ENCODE measurements at places on chromosomes 7 and 10.

DNA sequence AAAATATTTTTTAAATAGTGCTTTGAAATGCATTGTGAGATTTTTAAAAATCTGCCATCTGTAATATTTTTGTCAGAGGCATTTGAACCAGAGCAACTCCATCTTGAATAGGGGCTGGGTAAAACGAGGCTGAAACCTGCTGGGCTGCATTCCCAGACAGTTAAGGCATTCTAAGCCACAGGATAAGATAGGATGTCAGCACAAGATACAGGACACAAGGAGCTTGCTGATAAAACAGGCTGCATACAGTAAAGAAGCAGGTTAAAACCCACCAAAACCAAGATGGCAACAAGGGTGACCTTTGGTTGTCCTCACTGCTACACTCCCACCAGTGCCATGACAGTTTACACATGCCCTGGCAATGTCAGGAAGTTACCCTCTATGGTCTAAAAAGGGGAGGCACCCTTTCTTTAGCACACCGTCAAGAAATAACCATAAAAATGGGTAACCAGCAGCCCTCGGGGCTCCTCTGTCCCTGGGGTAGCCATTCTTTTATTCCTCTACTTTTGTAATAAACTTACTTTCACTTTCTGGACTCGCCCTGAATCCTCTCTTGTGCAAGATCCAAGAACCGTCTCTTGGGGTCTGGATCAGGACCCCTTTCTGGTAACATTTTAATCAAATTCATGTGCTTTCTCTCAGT, 273.7 kb downstream of the SEMA3D start:
- no peak for DNase-seq

DNA sequence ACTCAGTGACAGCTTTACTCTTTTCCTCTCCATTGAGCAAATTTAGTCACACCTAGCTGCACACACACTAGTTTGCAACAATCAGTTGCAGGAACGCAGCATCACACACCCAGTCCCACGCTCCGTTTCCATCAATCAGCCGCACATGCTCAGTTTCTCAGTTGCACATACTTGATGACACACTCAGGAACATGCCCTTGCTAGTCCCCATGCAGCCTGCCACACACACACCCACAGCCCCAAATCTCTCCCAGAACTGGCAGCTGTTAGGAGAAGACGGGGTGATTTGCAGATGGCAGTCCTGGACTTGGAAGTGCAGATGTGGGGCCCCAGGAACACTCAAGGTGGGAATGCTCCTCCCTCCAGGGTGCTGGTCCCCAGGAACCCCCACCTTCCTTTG, 7.7 kb downstream of the LBX1 start:
- no peak for DNase-seq

DNA sequence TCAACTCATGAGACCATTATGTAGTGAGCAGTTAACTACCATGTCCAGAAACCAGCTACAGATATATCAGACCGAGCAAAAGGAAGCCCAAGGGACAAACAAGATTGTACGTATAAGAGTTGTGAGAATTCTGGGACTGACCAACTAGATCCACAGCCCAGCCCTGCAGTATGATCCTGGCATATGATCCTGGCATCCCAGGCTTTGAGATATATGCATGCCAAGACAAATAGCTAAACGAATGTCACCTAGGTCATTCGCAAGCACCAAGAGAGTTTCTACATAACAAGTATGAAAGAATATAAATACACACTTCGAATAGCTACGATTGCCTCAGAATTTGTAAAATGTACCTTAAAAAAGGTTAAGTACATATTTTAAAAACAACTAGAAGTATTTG, 56.4 kb upstream of the PMPCB start:
- DNase-seq: no peak

GRCh38 chr10:61721431-61721830, 58.7 kb downstream of the CABCOCO1 start:
- DNase-seq: no peak

GRCh38 chr7:3688071-3688470, 387.0 kb downstream of the SDK1 start:
- DNase-seq: no peak

DNA sequence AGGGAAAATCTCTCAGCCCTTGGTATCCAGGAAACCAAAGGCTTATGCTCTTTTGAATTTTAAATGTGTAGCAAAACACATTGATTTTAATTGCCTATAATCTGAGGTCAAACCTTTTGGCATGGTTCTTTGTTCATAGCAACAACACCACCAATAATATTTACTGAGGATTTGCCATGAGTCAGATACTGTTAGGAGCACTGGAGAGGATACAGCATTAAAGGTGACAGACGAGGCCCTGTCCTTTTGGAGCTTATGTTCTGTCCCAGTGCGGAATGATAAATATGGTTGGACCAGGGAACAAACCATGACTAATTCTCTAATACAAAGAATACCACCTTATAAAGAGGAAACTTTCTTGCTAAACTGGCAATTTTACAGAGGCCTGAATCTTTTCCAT, 176.6 kb downstream of the CTNNA3 start:
- DNase-seq: no peak

DNA sequence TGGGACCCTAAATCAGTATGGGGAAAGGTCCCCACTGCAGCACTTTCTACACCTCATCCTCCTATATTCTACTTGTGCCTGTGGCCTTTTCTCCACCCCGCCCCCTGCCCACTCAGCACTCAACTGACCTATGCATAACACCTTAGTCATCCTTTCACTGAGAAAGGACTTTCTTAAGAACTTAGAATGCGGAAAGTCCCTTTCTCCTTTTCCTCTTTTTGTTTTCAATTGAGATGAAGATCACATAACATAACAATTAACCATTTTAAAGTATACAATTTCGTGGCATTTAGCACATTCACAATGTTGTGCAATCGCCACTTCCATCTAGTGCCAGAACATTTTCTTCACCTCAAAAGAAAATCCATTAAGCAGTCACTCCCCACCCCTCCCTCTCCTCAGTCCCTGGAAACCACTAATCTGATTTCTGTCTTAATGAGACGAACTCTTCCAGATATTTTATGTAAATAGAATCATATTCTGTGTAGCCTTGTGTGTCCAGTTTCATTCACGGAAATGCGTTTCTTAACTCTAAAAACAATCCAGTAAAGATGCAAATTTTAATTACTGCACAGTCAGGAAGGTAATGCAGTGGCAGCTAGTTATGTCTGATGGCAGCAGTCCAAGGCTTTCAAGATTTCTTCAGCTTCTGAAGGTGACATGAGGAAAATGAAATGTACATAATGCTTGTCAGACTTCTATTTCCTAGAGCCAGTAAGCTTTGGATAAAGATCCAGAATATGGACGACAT, 41.7 kb downstream of the FAS start:
- peak; percentile 40 for DNase-seq

DNA sequence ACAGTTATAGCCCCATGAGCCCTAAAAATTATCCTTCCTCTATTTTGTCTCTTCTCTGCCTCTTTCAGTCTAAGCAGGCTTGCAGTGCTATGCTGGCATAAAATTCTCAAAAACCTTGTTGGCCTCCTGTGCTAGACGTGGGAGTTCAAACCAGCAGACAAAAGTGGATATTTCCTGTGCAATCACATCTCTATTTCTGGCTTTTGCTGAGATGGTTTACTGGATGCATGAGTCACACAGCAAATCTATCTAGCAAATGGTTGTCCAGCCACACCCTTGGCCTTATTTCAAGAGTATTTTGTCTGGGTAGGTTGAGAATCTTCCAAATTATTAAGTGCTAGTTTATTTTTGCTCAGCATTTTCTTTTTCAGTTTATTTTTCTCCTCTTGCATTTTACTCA, 370.8 kb downstream of the CDC14C start:
- no peak for DNase-seq

DNA sequence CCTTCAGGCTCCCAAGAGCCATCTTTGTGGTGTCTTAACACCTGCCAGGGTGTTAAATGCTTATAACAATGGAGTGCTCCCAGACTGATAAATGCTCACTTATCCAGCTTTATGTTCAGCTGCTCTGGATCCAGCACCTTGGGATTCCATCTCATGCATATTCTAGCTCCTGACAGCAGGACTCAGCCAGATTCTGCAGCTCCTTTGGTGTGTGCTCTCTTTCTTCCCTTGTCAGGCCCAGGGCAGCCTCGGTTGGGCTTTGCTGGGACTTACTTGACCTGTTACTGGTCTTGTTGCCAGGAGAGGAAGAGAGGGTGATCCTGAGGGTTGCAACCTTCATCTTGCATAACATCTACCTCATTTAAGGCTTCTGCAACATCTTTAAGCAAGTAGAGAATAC, 59.4 kb upstream of the CCNY start:
- DNase-seq: no peak

DNA sequence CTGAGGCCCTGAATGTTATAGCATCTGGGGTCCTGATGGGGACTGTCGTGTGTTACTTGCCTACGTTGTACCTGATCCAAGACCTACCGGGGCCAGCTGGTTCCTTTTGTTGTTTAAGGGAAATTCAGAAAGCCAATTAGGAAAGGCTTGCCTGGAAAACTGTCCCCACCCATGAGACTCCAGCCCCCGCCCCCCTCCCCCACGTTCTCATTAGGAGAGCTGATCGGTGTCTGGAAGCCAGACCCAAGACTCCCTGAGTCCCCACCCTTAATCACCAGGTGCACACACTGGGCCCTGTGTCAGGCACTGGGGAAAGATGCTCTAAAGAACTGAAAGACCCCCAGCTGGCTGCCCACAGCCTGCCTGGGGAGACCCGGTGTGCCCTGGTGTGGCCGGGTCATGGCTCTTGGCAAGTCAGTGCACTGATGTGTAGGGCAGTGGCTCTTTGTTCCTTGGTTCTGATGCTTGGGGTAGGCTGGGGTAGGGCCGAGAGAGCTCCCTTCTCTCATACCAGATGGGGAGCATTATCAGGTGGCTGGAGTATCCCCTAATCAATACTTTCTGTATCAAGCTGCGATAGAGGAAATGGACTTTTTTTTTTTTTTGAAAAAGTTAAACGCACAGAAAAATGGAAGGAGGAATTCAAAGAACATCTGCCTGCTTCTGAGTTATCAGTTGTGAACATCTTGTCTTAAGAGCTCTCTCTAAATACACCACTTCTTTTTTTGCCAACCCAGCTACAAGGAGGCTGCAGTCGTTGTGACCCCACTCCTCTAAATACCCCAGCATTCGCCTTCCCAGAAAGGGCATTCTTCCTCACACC, 16.9 kb downstream of the TSPAN15 start:
- no peak for DNase-seq

GRCh38 chr7:149633976-149634945, 136.7 kb upstream of the ZNF746 start:
- no peak for DNase-seq

DNA sequence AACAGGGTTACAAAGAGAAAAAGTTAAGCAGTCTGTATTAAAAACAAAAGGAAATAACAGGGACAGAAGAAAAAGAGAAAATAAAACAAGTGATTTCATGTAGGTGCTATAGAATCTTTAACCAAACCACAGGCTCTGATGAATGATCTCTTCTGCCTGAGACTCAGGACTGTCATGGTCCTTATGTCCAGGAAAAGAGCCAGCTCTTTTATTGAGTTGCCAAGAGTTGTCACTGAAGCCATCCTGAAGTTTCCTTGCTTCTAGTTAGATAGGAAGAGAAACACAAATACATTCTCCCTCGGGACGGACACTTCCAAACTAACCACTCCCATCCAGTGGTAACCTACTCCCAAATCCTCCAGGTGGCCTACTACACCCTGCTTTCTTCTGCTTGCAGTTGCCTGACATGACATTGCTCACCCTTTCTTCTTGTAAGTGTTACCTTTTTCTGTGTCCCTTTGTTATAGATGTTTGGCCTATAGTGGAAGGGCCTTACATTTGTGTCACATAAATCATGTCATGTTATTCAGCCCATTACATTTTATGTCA, 346.7 kb downstream of the NRG3 start:
- no peak for DNase-seq

- peak; percentile 89 for DNase-seq
Observed at GRCh38 chr7:322111-322671, 32.2 kb downstream of the FOXL3 start.

GRCh38 chr10:23886355-23886754, 322.6 kb upstream of the KIAA1217 start:
- DNase-seq: no peak

- no peak for DNase-seq
Observed at GRCh38 chr10:100575585-100576281, 40.0 kb downstream of the HIF1AN start.

DNA sequence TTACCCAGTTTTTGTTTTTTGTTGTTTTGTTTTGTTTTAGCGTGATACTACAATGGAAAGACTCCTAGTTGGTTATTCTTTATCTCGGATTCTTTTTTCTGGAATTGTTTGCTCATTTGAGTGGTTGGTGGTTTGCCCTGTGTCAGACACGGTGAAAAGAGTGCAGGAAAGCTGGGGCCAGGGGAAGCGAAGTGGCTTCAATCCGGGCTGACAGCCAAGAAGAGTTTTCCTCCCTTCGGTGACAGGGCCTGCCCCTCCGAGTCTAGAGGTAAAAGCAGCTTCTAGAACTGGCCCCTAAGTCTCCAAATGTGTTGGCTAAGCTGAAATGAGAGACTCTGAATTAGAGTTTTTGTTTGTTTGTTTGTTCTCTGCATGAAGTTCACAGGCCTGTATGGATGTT, 5.7 kb upstream of the AP5Z1 start:
- no peak for DNase-seq

All from activated CD4-positive, alpha-beta T cell treated with anti-CD3 and anti-CD28 coated beads for 4 hours (primary cell).